ENCODE measurements at places on chromosomes 13 and 19.

DNA sequence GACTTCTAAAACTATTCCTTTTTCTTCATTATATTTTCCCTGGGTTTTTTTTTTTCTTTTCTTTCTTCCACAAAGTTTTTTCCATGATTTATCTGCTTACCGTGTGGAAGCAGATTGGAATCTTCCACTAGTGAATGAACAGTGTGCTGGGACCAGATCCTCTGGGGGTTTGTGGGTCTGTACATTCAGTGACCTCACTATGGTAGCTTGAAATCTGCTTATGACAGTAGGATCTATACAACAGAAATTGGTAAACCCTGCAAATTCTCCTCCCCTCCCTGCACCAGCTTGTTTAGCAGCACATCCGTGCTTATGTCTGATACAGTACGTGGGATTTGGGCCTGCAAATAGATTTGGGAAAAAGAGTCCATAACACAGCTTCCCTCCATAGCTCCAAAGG is 26.0 kb upstream of the MAB21L1 start:
- DNase-seq = no peak

DNA sequence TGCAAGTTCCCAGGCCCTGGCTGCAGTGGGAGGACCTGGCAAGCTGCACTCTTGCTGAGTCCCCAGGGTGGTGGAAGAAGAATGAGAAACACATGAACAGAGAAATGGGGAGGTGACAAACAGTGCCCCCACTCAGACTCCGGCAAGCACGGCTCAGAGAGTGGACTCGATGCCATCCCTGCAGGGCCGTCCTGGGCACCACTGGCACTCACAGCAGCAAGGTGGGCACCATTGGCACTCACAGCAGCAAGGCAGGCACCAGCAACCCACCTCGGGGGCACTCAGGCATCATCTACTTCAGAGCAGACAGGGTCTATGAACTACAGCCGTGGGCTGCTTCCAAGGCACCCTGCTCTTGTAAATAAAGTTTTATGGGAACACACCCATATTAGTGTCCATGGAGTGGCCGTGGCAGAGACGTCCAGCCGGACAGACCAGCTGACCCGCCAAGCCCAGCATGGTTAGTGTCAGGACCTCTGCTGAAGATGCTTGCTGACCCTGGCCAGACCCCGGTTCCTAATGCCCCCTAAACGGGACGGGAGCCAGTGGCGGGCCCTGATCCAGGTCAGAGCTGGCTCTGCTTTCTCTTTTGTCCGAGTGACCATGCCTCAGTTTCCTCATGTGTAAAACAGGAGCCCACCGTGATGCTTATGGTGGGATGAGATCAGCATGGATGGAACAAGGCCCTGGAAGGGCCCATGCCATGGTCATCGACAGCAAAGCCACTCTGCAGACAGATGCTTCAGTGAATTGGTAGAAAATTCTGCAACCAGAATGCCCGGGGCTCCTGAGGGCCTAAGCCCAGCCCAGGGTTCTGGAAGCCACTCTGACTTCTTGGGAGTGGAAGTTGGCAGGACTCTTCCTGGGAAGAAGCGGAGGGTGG is 2.1 kb upstream of the F10 start:
- no peak for DNase-seq

DNA sequence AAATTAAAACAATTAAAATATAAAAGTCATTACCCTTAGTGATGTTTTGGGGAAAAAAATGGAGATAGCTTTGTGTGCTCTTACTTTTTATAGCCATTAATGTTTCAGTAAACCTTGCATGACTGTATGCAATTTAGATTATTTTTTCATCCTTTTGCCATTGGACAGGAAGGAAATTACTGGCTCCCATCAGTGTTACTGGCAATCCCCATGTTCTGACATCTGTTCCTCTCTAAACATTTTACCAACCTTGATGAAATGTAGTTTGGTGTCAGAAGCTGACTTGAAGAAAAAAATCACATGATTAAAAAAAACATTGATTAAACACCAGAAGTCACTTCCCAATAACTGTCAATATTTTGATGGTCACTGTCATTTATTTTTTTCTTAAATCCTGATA is 52.3 kb upstream of the ZNF536 start:
- DNase-seq = no peak

- DNase-seq = no peak
Measured at GRCh38 chr19:13138171-13138915, 11.8 kb downstream of the STX10 start.

DNA sequence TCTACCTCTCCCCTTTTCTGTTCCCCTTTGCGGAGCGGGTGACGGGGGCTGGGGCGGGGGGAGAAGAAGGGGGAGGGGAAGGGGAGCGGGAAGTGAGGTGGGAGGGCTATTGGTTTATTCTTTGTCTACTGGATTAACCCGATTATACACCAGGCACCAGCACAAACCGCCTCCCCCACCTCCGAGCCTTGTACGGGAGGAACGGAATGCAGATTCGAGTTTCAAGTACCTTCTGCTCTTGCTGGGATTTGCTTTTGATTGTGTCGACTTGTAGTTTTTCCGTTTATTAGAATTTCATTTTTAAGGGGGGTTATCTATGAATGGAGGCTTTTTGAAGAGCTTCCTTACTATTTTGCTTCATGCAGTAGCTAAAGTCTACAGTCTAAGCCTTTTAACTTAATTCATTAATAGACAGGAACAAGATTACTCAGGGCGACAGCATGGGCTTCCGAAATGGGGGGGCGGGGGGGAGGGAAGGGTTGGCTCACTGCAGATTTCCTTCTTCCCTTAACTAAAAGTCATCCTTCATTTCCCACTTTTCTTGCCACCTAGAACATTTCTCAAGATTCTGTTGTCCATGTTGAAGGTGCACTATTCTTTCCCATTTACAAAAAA is 937 bp upstream of the SPRY2 start:
- peak; percentile 18 for DNase-seq

DNA sequence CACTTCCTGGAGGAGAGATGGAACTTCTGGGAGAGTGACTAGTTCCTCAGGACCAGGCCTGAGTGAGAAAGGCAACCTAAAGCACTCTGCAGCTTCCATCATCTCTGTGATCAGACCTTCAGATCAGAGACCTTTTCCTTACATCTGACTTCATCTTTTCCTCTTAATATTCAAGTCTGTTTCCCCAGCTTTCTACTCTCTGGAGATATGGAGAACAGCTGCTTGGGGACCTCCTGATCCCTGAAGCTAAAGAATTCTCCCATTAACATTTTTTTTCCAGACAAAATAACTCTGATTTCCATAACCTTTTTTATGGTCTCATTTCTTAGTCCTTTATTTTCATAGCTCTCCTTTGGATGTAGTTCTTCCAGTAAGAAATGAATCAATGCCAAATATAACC is 133.4 kb upstream of the FNDC3A start:
- DNase-seq = no peak

DNA sequence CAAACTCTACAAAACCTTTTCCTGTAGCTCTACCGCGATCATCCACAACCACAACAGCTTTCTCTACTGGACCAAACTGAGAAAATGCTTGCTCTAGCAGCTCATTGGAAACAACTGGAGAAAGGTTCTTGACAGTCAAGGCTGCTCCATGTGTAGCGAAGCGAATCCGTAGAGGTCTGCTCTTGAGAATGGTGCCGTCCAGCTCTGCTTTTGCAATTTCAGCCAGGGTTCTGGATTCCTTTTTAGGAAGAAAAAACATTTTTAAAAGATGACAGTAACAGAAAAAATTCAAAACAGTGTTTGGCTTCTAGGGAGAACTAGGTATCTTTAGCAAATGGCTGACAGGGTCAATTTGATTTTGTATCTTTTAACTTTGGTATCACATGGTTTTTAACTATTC is 10.4 kb downstream of the PSPC1 start:
- peak; percentile 16 for DNase-seq

DNA sequence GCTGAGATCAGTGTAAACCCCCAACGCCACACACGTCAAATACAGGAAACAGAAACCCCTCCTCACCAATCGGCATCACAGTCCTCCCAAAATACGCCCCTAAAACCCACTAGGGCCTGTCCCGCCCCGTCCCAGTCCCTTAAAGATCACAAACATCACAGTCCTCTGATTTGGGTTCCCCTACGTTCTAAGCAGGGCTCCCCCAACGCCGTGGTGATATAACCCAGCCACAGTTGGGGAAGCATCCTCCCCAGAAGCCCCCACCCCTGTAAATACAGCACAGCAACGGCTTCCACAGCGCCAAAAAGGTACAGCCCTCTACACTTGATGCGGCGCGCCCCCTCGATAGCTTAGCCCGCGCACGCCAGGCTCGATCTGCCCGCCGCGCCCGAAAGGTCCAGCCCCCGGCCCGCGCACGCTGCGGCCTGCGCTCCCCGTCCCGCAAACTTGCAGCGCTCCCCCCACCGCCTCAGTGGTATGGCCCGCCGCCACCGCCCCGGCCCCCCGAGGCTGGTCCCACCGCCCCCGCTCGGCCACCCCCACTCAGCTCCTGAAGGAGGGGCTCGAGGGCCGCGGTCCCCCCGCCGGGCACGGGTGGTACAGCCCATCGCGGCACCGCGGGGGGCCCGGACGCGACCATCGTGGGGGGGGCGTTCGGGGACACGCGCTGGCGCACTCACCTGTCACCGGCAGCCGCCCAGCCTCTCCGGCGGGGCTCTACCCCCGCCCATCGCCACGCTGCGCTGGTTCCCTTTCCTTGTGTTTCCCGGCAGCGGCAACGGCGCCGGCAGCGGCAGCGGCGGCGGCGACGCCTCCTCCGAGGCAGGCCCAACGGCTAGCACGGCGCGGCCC is at the start of gene AKT2:
AKT2 (minus strand) TSS at position 845 of the 852 bp plus-strand sequence. CDS start 20,078 bp downstream, outside the sequence.
- DNase-seq = peak; percentile 66

DNA sequence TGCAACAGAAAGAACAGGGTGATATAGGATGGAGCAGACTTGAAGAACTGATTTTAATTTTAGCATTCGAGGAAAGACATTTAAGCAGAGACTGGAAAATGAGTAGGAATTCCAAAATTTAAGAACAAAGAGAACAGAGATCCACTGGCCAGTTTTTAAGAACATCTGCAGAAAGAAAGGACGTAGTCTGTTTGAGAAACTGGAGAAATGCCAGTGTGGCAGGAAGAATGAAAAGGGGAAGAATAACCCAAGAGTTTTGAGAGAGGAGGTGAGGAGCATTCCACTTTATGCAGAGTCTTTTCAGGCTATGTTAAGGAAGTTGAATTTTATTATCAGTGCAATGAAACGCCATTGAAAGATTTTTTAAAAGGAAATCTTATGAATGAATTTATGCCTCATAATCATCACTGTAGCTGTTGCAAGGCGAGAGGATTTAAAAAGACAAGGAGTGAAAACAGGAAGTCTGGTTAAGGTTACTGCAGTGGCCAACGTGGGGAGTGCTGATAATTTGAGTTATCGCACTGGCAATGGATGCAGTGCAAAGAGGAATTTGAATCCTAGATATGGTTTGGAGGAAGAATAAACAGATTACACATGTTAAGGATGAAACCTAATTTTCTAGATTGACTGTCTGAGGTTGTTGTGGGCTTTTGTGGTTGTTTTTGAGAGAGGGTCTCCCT is 253.8 kb downstream of the DACH1 start:
- DNase-seq = no peak

Data from AG20443 (cell line).